Right lung (tissue), 10 donors: ENCODE measurements at places on chromosomes 1 and 21.

- DNase-seq: no peak
Observed at GRCh38 chr21:34801519-34802132, 132.8 kb downstream of the CLIC6 start.

GRCh38 chr1:21668232-21668950, 766 bp downstream of the RAP1GAP start:
- no peak for DNase-seq

DNA sequence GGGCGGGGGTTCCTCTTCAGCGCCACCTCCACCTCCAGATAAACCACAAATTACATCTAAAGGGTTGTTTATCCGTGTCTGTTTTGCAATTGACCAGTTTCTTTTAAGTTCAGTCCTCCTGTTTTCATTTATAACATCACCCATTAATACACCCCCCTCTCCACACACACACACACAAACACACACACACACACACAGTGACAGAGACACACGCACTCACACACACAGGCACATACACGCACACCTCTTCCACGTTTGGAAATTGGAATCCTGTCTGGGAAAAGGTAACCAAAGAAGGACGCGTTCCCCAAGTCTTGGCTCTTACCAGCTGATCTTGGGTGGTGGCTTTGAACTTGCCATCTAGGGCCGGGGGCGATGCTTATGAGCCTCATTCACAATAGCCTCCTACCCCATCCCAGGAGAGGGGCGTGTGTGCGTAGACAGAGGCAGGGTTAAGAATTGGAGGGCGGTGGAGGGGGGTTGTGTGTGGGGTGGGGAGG, 442 bp upstream of the CSMD2 start:
- no peak for DNase-seq

DNA sequence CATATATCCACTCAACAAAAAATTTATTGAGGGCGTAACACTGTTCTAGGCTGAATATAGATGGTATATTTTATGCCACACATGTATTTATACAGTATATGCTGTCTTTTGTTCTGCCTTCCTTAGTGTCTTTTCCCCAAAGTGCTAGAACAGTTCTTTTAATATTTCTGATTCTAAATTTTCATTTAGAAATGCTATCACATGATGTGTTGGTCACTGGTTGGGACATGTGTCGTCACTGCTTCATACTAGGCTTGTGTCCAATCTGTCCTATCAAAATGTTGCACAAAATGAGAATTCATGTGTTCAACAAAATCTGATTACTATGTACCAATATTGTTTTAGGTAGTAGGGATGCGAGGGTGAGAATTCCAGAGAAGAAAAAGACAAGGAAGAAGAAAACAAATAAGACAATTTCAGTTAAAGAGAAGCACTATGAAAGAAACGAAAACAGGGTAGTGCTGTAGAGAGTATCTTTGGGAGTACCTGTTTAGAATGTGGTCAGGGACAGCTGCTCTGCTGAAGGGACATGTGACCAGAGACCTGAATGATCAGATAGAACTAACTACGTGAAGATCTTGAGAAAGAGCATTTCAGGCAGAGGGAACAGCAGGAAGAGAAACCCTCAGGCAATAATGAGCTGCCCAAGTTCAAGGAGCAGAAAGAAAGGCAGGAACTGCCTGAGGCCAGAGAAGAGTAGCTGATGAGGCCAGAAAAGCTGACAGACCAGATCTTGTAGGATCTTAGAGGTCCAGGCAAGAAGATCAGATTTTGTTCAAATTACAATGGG, 1.3 kb downstream of the KMO start:
- no peak for DNase-seq

GRCh38 chr1:45516036-45516435, 5.6 kb downstream of the PRDX1 start:
- no peak for DNase-seq

GRCh38 chr21:23585419-23585818, 2021.9 kb downstream of the MRPL39 start:
- DNase-seq: no peak

GRCh38 chr1:57258557-57259325, 165.1 kb downstream of the DAB1 start:
- no peak for DNase-seq

DNA sequence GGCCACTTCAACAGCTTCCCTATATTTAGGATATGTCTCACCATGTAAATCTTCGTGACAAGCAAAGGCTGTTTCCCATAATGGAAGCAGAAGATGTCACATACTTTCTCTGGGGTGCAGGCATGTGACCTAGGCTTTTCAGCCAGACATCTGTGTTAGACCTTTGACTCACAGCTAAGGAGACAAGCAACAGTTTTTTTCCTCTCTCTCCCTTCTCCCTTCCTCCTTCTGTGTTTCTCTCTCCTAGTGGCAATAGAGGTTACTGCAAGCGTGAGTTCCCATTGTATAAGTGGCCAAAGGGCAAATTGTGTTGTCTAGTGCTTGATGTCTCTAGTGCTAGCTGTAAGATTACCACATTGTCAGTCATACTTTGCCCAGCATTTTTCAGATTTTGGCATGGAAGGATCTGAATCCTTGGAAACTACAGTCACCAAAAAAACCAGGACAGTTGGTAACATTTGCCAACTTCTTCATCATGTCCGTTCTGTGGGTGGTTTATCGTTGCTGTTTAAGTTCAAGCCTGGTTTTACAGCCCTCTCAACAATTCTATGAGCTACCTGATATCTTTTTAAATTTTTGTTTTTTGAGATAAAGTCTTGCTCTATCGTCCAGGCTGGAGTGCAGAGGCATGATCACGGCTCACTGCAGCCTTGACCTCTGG, 44.4 kb upstream of the RABGAP1L start:
- no peak for DNase-seq

DNA sequence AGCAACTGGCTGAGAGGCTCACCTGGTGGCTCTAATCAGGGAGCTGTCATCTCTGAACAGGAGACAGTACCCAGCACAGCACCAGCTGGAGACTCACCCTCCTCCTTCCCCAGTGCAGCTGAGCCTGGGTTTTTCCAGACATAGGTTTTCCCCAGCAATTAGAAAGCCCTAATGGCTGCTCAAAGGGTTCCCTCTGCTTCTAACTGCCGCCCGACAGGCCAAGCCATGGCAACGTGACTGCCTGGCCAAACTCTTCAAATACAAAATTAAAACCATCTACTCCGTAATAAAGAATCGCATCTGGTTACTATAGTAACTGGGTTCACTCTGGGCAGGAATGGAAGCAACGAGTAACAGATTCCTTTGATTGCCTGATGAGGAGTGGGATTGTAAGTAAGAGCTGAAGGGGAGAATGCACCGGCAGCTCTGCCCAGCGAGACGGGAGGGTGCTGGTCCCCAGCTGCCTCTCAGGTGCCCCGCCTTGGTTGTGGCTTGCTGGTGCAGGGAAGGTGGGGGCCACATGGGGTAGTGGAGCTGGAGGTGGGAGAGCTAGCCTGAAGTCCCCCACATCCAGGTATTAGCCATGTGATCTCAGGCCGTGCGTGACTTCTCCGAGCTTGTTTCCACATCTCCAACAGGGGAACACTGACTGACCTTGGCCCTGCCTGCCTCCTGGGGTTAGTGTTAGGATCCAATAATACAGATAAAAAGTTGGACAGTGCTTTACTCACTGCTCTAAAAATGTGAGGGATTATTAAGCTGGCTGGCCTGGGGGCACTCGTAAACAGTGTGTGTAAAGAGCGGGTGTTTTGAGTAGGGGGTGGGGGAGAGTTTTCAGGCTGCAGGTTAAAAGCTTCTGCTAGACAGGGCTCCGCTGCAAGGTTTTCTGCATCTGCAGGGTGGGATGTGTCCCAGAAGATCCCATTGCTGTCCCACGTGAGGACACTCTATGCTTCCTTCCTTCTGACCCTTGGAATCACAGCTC, 94.2 kb downstream of the KCNN3 start:
- DNase-seq: no peak

- no peak for DNase-seq
Observed at GRCh38 chr1:184379111-184379752, 7.6 kb upstream of the C1orf21 start.

- DNase-seq: no peak
Observed at GRCh38 chr1:43935711-43936427, 2.3 kb downstream of the ARTN start.

DNA sequence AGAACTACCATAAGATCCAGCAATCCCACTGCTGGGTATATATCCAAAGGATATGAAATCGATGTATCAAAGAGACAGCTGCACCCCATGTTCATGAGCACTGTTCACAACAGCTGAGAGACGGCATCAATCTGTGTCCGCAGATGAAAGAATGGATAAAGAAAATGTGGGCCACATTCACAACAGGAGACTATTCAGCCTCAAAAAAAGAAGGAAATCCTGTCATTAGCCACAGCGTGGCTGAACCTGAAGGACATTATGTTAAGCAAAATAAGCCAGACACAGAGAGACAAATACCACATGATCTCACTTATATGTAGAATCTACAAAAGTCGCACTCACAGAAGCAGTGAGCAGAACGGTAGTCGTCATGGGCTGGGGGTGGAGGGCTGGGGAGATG, 99.2 kb upstream of the IFFO2 start:
- no peak for DNase-seq

GRCh38 chr1:161267321-161267720, 8.8 kb downstream of the PCP4L1 start:
- DNase-seq: no peak

DNA sequence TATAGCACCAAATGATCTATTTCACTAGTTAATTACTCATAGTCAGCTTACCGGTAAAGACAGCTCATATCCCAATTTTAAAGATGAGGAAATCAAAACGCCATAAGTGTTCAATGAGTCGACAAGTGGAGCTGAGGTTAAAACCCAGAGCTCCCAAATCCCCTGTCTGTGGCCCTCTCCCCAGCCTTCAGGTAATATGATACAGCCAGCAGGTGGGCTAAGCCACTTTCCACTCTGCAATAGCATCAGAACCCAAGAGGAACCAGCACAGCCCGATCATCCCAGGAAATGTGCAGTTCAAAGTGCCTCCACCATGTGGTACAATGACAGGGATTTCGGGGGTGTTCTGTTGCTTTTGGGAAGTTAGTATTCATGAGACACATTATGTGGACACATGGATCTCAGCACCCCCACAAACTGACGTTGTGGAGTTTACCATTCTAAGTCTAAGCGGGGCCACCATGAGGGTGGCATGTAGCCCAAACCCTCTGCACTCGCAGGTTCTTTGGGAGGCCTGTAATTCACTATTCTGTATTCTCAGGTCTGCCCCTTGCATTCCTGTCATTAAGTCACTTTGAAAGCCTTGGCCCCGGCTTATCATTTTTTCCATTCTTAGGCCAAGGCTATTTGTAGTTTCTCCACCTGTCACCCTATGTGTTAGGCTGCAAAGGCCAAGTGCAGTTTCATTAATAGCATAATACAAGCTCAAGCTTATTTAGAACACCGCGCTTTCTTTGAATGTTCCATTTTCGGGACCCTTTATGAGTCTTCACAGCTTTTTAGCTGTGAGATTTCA, 26.3 kb upstream of the ACTN2 start:
- DNase-seq: no peak

GRCh38 chr1:7116001-7116400, 330.7 kb downstream of the CAMTA1 start:
- DNase-seq: no peak

GRCh38 chr1:96513136-96513535, 208.4 kb upstream of the PTBP2 start:
- no peak for DNase-seq

GRCh38 chr21:38289705-38290485, 33.1 kb downstream of the KCNJ15 start:
- no peak for DNase-seq

DNA sequence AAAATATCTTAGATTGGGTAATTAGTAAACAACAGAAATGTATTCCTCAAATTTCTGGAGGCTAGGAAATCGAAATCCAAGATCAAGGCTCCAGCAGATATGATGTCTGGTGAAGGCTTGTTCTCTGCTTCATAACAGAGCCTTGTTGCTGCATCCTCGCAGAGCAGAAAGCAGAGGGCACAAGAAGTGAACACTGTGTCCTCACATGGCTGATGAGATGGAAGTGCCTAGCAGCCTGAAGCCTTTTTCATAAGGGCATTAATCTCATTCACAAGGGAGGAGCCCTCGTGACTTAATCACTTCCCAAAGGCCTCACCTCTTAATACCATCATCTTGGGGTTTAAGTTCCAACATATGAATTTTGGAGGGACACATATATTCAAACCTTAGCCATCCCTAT, 77.2 kb upstream of the FOXD3 start:
- no peak for DNase-seq

DNA sequence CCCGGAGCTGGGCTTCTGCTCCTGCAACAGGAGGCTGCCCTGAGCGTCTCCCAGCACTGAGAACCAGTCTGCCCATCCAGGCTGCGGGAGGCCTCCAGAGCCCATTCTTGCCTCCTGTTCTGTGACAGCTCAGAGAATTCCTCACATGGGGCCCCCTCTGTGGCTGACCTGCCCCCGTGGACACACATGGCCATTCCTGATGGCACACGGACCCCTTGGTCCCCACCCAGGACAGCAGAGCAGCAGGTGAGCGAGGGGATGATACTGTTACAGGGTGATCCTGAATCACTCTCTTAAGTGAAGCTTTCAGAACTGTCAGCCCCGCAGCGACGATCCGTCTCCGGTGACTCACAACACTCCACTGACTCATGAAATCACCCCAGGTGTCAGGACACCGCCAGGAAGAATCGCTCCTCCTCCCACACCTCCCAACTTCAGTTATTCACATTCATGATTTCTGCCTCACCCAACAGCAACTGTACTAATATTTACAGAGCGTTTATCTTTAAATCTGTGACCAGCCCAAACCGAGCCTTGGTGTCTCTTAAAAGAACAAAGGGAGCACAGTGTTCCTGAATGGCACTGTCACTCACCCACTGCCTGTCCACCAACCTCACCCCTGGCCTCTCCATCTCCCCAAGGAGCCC, 22.5 kb downstream of the CHD5 start:
- no peak for DNase-seq

DNA sequence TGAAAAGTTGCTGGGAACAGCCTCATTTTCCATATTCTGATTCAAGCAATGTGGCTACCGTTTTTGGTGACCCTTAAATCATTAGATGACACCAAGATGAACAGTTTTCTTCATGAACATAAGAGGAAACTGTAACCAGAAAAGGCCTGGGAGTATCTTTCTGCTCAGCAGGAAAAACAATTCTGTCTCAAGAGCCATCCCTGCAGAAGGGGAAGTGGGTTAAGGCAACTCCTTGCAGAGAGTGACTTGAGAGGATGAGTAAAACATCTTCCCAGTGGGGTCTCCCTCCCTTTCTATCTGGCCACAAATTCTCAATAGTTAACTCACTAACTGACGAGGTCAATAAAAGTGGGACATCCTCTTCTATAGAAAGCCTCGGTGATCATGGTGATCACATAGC, 187.6 kb upstream of the NRIP1 start:
- no peak for DNase-seq

DNA sequence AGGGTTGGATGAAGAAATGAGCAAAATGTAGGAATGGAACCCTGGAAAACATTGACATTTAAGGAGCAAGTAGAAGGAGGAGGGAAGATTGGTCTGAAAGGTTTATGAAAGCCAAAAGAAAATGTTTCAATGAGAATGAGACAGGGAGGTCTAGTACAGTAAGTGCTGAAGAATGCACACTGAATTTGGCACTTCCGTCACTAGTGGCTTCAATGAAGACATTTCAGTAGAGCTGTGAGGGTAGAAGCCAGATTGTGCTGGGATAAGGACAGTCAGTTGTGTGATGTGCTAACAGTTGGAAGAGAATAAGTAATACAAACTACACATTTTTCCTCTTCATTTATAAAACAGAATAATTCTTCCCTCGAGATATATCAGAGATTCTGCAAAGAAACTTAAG, 17.1 kb downstream of the THEM4 start:
- DNase-seq: no peak

GRCh38 chr1:16484931-16485330, 29.2 kb downstream of the RNU1-1 start:
- no peak for DNase-seq
